ENCODE measurements at places on chromosomes 12 and 14.

DNA sequence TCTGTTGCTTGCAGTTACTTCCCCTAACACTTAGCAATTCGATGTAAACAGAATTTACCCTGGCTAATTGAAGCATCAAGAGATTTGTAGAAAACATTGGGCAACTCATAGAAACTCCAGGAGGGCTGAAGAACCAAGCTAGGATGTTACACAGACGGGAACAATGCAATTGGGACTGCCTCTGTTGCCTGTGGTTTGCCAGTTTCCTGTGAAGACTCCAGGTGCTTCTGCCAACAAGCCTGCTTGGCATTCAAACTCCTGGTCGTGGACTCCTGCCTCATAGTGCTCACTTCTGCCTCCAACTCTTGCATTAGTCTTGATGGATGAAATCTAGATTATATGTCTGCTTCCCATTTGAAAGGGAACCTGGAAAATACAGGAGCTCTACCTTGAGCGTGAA is 246.0 kb downstream of the BMP4 start:
- DNase-seq, result no peak

GRCh38 chr12:55830601-55831446 is 1.4 kb upstream of the DNAJC14 start:
- peak; percentile 33 for DNase-seq

GRCh38 chr12:117334855-117335587 is 26.4 kb downstream of the NOS1 start:
- no peak for DNase-seq

DNA sequence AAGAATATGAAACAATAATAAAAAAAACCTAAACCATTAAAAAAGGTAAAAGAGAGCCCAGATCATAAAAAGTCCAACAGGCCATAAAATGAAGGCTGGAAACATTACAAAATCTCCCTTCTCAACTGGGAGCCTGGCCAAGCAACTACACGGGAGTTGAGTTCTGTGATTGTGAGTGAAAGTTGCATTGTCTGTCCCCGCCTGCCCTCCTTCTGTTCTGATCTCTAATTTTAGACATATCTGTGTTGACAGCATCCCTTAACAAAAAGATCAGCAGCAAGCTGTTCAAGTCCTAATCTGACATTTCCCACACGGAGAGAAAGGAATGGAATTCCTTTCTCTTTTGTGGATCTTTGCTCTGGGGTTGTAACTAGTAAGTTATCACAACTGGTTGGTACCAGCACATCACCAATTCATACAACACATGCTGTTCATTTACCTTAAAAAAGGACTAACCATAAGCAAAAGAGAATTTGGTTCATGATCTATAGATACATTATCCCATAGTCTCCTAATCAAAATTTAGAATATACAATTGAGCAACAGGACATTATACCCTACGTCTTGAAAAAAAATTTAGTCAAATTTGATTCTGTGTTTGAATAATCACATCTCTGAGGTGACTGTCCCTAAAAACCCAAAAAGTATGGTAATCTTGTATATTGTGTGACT is 205.1 kb upstream of the GZMB start:
- no peak for DNase-seq

- no peak for DNase-seq
Observed at GRCh38 chr12:42735861-42736361, 146.4 kb upstream of the PRICKLE1 start.

All from GDM1 (cell line).